ENCODE measurements at places on chromosomes 3 and 15.
A peak's percentile ranks its signal among the peaks of the same experiment; 100 is the strongest.

GRCh38 chr3:111335512-111336303, 206.3 kb upstream of the CD96 start:
- DNase-seq: no peak

DNA sequence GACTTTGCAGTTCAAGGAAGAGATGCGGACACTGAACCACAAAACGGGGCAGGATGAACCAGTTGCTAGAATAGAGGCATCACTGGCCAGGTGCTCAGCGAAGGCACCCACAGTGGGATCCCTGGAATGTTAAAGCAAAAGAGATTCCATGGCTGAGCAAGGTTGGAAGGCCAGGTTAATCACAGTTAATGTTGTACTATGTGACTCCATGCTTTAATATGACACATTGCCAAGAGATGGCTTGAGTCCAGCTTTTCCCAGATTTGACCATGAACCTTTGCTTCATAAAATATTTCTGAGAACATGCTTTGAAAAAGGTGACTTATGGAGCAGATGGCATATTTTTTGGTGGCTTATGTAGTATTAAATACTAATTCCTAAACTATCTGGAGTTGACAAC, 76.2 kb upstream of the CMTM7 start:
- no peak for DNase-seq

DNA sequence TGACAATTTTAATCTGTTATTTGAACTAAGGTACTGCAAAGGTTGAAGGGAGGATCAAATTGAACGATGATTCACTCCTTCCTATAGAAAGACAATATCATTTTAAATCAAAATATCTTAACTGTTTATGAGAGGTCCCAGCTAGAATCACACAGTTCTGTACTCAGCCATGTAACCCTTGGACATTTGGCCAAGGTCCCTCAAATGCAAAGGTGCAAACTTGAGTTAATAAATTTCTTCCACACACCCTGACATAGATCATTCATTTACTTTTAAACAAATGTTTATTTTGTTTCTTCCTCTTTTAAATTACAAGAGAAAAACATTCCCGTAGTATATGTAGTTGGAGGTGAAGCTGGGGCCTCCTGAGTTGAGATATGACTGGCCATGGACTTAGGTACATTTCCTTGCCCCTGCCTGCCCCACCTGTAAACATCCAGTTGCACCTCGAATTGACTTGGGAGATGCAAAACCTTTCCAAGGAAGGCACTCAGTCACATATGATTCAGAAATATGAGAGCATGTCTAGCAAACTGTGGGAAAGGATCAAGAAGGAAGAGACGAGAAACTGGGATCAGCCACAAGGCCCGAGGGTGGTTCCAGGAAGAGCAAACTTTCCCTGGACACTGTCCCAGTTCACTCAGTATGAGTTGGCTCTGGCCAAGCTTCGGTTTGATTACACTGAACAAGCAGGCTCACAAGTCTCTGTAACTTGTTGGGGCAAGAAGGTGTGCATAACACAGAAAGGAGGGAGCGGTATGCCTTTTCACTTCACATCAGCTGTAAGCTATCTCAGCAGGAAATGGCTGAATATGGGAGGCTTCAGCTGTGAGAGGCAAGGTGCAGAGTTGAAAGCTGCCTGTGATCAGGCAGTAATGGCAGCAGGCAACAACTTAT, 6.7 kb downstream of the TNFSF10 start:
- no peak for DNase-seq

DNA sequence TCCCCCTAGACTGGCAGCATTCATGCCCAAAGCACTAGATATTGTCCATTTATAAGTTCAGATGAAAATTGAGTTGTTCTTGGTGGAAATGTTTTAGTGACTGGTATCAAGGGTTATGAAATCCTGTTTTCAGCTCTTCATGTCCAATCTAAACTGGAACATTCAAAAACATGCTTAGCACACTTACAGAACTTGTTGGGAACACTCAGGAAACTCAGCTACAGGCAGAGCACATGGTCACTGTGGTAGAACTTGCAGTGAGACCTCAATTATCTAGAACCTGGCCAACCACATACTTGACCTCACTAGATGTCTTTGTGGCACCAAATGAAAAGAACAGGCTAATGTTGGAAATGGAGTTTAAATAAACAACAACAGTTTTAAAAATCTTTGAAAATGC, 88.8 kb downstream of the SMAD3 start:
- no peak for DNase-seq

DNA sequence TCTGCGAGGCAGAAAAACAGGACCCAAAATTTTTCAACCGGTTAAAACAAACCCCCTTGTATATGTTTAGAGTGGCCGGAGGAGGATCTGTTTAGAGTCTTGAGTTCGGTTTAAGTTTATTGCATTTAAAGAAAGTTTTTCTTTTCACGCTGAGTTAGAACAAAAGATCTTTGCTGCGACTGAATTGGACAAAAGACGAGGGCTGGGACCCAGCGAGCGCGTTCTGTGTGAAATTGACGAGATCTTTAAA, 9.8 kb downstream of the NR2F2 start:
- no peak for DNase-seq

- DNase-seq: no peak
Measured at GRCh38 chr3:47464588-47464987, 11.2 kb downstream of the SCAP start.

- DNase-seq: no peak
Measured at GRCh38 chr3:111690242-111690641, 95.1 kb upstream of the ZBED2 start.

- DNase-seq: no peak
Measured at GRCh38 chr15:100108846-100109245, 232.9 kb downstream of the ADAMTS17 start.

DNA sequence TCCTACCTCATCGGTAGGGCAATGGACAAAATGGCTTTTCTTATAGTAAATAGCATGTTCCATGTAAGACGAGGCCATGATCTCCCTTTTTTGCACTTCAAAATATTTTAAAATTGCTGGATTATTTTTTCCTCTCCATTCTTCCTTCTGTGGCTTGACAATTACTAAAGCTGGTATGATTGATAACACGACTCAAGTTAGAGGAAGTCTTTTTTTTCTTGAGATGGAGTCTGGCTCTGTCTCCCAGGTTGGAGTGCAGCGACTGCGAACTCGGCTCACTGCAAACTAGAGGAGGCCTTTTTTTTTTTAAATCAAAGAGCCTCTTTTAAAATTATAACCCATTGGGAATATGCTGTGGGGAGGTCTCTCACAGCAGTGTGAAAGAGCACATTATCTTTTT, 124.5 kb upstream of the TBL1XR1 start:
- DNase-seq: no peak

DNA sequence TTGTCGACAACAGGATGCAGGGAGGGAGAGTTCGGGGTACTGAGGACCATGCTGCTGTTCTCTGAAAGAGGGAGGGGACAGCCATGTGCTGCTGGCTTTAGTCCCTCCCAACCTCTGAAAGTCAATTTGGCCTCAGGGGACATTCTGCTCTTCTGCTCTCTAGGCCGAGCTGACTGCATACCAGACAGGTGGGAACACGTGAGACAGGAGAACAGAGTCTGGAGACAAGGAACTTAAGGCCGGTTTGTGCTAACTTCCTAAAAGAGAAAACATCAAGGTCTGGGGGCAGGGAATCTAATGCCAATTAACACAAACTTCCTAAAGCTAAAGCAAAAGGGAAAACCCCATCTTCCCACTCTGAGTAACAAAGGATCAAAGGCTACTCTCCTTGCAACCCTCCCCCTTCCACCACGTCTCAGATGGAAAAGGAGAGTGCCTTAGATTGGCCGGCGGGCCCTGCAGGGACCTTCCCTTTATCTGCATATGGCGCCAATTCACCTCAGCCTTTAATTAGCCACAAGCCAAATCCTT, 41.0 kb downstream of the SLCO2A1 start:
- DNase-seq: no peak

- DNase-seq: peak; percentile 19
Measured at GRCh38 chr15:60656481-60656880, 177.5 kb upstream of the ICE2 start.

- no peak for DNase-seq
Measured at GRCh38 chr3:156332304-156332703, 211.9 kb downstream of the KCNAB1 start.

GRCh38 chr3:2853651-2854050, 256.5 kb downstream of the IL5RA start:
- no peak for DNase-seq

GRCh38 chr15:75051191-75051608, 27.8 kb downstream of the PPCDC start:
- DNase-seq: peak; percentile 37

DNA sequence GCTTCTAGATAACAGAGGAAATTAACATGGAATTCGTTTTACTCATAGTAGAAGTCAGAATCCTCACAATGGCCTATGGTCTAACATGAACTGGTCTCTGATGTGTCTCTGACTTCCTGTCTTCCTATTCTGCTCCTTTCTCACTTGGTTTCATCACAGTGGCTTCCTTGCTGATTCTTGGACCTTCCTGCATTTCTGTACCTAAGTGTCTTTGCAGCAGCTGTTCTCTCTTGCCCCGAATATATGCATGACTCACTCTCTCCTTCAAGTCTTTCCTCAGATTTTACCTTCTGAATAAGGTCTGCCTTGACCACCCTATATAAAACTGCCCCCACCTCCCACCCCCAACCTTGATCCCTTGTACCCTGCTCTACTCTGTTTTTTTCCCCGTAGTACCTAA, 14.1 kb downstream of the ARL13B start:
- no peak for DNase-seq

Measured in right lung (tissue), 10 donors.